ENCODE measurements at places on chromosomes 4 and X.

- no peak for DNase-seq
Measured at GRCh38 chrX:148047200-148047599, 66.1 kb downstream of the FMR1NB start.

DNA sequence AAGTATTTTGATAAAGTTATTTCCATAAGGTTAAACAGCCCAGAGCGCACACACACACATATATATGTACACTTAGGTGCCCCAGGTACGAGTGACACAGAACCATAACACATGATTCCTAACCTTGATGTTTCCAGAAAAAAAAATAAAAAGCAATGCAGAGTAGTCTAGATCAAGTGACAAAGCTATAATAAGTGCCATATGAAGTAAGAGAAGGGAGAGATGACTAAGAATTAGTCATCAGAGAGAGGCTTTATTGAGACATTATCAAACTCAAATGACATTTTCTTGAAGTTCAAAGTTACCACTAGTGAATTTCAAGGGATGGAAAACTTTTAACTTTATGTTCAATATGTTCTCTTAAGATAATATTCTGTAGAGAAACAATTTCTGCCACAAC lies 215.0 kb downstream of the HTR2C start:
- DNase-seq = no peak

- no peak for DNase-seq
Measured at GRCh38 chr4:138741766-138742377, 273.7 kb upstream of the NOCT start.

DNA sequence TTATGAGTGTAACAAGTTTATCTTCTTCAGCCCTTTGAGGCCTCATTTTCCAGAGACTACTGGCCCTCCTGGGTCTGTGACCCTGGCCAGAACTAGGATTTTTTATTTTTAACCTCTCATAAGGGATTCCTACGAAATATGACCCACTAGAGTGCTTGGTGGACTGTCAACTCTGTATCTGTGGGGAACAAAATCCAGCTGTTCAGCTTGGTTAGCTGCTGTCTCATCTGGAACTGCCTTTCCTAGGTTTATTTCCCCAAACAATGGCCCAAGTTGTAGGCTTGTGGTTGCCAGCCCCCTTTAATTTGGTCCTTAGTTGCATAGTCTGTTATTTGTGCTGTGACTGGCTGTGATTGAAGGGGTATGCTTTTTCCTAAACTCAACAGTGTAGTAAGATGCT lies 56.2 kb downstream of the NHS start:
- DNase-seq = no peak

- no peak for DNase-seq
Measured at GRCh38 chr4:157165935-157166610, 54.5 kb upstream of the GRIA2 start.

- no peak for DNase-seq
Measured at GRCh38 chrX:151543706-151544105, 19.8 kb upstream of the PASD1 start.

DNA sequence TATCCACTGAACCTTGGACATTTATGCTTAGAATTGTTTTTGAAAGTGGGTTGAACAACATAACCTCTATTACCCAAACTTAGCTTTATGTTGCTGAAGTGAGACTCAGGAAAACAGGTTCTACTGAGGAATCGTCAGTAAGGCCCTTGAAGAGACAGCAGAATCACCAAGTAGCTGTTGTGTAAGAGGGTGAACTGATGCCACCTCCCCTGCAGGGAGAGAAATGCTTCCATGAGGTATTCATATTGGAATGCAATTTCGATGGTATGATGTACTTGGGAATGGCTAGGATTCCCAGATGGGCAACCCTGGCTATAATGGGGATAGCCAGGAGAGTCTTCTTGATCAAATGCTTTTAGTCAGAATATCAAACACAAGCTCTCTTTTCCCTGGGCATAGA lies 4.1 kb upstream of the SCRG1 start:
- peak; percentile 27 for DNase-seq

DNA sequence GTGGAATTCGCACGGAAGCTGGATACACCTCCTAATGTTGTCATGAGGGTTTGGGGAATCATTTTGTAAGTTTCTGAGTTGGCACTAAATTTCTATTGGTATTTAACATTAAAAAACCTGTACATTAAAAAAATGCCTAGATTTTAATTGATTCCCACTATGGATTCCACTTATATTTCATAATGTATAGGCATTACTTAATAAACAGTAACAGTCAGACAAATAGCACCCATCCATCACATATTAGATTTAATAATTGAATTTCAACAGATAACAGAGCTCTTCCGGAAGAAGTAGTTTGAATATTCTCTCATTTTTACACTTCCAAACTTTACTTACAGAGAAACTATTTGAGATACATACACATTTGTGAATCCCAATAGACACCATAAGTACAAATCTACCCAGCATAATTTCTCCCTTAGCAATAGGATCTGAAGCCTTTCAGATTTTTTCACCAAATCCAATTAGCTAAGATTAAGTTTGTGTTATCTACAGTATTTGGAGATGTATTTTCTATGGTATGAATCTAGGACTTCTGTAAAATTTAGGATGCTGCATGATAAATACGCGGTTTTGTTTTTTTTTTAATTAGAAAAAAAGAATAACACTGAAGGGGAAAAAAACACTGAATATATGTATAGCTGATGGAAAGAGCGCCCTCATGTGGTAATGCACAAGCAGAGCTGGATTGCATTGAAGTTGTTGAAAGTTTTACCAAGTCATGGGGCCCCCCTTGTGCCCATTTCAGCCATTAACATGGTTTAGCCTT lies 12.2 kb upstream of the ODAM start:
- DNase-seq = peak; percentile 3

GRCh38 chr4:40846532-40846931 lies 96.8 kb downstream of the NSUN7 start:
- DNase-seq = no peak

- DNase-seq = no peak
Measured at GRCh38 chrX:53716328-53717088, 30.0 kb upstream of the HUWE1 start.

DNA sequence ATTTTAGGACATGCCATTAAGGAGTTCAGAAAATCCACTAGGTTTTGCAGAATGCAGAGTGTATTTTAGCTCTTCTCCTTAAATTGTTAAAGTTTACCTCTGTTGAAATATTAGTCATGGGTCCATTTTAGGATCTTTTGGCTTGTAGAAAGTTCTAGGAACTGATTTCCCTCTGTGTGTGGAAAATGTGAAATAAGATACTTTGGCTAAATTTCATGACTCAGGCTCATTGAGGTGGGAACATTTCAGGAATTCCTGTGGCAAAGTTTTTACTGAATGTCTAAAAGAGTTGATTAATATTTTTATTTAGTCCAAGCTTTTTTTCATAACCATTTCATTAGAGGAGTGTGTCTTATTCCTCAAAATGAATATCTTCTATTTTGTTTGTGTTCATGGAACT lies 7.0 kb downstream of the FHIP1A start:
- peak; percentile 29 for DNase-seq

- DNase-seq = no peak
Measured at GRCh38 chr4:90293320-90293719, 166.1 kb downstream of the CCSER1 start.

- DNase-seq = peak; percentile 35
Measured at GRCh38 chrX:150032742-150033141, 94.5 kb upstream of the EOLA2 start.

DNA sequence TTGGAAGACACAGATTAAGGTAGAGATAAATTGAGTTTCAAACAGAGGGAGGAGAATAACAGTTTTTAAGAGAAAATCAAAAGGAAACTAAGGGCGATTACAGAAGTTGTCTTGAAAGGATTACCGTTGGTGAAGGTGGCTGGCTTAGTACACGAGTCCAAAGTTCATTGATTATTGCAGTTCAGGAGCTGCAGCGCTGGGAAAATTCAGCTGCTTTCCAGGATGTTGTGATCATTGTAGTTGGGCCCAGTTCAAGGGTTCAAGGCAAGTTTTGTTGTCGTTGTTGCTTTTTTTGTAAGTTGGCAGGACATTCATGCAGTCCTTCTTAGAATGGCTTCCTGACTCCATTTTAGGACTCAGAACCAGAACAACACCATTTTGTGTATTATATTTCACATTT lies 461.7 kb downstream of the RAPGEF2 start:
- no peak for DNase-seq

GRCh38 chr4:61934198-61934597 lies 734.1 kb downstream of the ADGRL3 start:
- no peak for DNase-seq

DNA sequence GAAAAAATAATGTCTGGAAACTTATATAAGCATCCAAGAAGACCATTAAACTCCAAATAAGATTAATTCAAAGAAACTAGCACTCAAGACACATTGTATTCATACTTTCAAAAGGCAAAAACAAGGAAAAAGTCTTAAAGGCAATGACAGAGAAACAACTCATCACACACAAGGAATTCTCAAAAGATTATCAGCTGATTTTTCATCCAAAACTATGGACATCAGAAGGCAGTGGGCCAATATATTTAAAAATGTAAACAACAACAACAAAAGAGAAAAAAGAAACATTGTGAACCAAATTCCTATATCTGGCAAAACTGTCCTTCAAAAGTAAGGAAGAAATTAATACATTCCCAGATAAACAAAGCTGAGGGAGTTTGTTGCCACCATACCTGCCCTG lies 711.4 kb upstream of the GALNTL6 start:
- no peak for DNase-seq

GRCh38 chrX:1252861-1253260 lies 15.8 kb upstream of the CSF2RA start:
- DNase-seq = no peak

- no peak for DNase-seq
Measured at GRCh38 chrX:10482261-10482660, 138.1 kb downstream of the MID1 start.

DNA sequence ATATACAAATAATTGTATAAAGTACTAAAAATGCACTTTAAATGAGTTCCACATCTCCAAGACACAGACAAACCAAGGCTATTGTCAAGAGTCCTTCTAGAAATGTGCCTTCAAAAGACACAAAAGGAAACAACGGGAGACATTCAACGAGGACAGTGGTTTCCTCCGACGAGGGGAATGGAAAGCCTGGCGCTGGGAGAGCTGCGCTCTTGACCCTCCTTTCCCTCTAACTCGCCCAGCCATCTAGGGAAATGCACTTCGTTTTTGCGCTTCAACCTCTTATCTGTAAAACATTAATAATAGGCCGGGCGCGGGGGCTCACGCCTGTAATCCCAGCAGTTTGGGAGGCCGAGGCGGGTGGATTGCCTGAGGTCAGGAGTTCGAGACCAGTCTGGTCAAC lies 37.0 kb downstream of the ZFP42 start:
- DNase-seq = no peak

- peak; percentile 19 for DNase-seq
Measured at GRCh38 chrX:56233100-56233499, 944 bp downstream of the KLF8 start.

DNA sequence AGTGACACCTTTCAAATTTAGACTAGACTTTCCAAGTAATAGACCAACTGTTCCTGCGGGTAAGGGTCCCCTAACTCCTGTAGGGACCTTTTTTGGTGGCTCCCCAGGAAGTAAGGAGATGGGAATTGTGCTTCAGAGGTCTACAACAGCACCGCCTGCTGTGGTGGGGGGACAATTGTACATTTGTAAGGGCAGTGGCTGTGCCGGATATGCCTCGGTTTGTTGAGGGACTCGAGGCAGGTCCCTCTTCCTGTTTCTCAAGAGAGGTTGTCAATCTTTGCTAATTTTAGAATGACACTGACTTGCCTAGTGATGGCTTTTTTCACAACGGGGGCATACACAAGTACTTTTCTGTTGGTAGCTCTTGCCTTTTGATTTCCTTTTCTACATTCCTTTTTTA lies 15.5 kb upstream of the HSD17B11 start:
- DNase-seq = no peak

- DNase-seq = peak; percentile 14
Measured at GRCh38 chrX:15815779-15816437, 25.6 kb downstream of the ZRSR2 start.

GRCh38 chr4:27178061-27178460 lies 317.4 kb downstream of the STIM2 start:
- DNase-seq = no peak

DNA sequence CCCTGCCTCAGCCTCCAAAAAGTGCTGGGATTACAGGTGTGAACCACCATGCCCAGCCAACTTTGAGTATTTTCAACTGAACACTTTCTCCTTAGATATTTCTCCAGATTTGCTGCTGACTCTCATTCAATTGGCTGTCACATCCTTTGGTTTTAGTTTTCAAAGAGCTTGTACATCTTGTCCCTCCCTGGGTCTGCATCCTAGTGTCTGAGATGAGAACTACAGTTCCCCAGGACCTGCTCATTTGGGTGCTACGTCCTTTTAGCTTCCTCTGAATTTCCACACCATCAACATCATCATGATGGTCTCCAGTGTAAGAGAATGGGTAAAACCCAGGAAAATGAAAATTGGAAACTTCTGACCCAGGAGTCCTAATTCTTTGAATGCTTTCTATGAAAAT lies 312.9 kb downstream of the NLGN4X start:
- no peak for DNase-seq

- no peak for DNase-seq
Measured at GRCh38 chr4:18057821-18058533, 36.4 kb upstream of the LCORL start.

DNA sequence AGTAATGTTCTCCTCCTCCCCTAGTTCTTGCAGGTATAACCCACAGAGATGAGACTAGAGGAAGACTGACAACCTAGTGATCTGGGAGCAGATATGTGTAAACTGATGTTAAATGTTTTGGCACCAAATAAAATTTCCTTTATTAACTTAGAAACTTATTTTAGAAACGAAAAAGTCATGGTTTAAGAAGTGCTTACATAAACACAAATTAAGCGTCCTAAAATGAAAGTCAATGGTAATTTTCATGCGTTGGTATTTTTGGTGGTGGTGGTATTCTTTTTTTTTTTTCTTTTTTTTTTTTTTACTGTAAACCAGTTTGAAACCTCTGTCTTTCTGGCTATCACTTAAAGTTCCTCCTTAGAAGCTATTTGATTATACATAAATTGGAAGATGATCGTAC lies 1438.1 kb upstream of the TENM3 start:
- no peak for DNase-seq

GRCh38 chr4:119002476-119002875 lies 113.8 kb downstream of the SYNPO2 start:
- no peak for DNase-seq

DNA sequence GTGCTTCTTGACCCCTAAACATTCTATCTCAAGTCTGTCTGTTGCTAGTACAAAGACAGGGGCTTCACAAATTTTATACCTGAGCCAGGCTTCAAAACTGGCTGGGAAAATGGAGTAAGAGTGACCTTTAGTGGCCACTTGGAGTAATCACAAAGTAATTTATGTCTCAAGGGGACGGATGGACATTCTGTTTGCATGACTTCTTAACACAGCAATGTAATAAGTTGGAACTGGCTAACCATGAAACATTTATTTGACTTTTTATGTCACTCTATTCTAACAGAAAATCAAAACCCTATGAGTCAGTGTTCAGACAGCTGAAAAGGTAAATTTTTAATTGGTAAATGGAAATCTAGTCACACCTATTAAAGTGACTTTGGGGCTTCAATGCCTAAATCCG lies 600.6 kb downstream of the ANKRD50 start:
- DNase-seq = peak; percentile 43

Data from AG08396 (cell line).